AG04449 (cell line): ENCODE measurements at places on chromosomes 11 and 22.

DNA sequence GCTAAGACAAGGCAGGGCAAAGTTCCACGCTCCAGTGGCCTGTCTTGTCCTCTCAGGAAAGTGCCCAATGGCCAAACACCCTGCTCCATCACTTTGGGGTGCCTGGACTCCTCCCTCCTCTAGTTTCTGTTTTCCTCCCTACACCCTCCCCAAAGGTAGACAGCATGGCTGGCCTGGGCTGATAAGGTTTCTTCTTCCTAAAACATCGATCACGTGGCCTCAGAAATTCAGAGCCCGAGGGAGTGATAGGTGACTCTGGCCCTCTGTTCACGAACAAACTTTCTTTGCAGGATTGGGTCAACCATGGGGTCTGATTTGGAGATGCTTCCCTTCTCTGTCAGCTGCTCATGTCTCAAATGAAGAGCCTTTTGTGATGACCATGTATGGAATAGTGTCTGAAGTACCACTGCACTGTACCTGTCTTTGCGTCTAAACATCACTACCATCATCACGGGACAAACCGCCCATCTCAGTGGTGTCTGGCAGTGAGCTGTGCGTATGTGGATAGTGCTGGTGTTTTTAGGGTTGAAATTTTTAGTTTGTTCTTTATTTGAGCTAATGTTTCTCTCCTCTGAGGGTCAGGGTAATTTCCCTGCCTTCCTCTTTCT, 6.1 kb downstream of the MICAL2 start:
- DNase-seq: no peak

GRCh38 chr22:48950151-48950915, 877.3 kb downstream of the BRD1 start:
- no peak for DNase-seq

DNA sequence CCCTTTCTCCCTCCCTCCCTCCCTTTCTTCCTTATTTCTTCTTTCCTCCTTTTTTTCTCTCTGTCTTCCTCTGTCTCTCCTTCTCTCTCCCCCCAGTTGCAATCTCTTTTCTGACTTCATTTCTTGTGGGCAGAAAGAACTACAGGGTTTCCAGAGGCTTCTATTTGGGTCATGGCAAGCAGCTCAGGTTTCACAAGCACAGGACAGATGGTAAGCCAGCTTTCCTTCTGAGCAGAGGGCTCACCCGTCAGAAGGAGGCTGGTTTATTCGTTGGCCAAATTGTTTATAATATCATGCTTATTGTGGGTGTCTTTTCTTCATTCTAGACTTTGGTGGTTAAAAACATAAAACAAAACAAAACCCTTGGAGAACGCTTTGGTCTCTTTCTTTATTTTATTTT, 58.9 kb upstream of the CLMP start:
- no peak for DNase-seq

GRCh38 chr22:38176170-38176741, 5.4 kb downstream of the PLA2G6 start:
- DNase-seq: peak; percentile 41

DNA sequence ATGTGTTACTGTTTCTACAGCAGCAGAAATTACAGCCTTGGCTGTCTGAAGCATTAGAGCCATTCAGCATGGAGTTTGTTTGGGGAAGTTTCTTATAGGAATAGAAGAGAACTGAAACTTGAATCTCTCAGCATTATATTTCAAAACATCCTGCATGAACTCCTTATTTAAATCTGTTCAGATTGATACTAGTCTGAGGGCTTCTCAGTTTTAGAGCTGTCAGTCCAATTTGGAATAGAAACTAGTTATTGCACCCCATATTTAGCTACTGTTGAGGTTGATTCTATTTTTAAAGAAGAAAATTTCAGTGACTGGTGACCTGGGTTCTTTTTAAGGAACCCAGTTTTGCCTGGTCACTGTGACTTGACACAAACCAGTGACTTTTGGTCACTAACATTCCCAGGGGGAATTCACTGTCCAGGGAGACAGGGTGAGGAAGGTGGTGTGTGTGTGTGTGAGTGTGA, 126.0 kb upstream of the TTC12 start:
- DNase-seq: no peak

DNA sequence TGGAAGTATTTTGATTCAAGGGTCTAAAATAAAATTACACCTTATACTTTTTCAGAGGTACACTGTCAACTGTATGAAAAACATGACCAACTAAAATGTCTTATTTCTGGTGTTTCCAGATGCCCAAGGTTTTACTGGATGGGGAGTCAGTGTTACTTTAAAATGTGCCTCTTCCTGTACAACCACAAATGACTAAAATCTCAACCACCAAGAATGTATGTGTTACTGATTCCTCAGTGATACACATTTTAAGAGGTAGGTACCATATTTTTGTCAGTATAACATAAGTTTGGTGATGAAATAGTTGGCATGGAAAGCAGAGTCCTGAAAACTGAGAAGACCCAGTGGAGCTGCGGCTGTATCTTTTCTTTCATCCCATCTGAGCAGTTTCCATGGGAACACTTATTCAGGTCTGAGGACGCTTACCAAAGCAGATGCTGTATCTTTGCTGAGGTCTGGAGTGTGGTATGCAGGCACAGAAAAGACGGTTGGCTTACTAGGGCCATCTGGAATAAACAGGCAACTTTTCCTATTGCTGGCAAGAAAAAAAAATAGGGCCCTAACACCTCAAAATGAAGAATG, 21.2 kb upstream of the TP53AIP1 start:
- no peak for DNase-seq

GRCh38 chr22:36236388-36237319, 2.7 kb downstream of the APOL2 start:
- DNase-seq: no peak

DNA sequence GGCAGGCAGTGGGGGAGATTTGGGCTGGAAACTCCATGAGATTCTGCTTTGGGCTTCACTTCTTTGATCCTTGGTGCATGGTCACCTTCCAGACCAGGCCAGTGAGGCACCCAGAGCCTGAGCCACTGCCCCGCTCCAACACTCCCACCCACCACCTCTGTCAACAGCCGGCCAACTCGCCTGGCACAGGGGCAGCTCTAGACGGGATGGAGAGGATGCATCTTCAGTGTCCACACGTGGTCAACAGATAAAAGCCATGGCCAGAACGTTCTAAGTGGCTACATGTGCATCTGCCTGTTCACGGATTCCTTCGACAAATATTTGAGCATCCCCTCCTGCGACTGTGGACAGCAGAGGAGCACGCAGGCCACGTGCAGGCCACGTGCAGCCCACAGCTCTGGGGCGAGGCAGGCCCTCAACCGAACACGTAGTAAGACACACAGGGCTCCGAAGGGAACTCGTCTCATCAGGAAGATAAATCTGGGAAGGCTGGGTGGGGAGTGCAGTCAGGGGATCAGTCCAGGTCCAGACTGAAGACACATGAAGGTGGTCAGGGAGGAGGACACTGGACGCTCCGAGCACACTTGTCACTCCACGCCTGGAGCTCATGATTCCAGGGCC, 1.2 kb downstream of the LRRC56 start:
- no peak for DNase-seq

- no peak for DNase-seq
Measured at GRCh38 chr11:19864141-19865140, 151.8 kb downstream of the NAV2 start.

DNA sequence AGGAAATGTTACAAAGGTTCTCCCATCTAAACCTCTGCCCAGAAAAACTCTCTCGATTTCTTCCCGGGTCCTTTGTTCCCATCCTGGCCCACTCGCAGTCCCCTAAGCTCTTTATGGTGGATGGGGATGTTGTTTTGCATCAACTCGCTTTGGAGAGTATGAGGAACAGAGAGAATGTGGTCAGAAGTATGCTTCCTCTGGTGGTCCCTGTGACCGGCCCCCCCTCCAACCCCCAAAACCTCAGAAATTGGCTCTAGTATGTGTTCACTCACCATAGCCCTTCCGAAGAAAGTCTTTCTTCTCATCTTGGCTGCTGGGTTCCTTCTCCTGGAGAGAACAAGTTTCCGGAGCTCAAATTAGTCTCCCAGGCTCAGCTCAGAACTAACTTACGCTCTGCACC, 54.4 kb downstream of the GRAMD1B start:
- no peak for DNase-seq

DNA sequence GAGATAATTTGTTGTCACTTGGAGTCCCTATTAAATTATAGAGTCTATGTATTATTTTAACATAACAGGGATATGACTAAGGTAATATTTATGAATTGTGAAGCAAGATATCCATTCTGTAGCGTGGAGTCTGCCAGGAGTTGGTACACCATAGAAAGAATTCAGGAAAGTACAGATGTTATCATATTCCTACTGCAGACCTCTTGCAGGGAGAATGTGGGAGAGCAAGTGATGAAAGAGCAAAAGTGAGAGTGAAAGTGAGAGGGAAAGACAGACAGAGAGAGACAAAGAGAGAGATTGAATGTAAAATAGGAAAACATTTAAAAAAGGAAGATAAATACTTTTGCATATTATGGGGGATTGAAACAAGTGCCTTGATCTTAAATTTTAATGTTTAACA, 468.8 kb downstream of the CNTN5 start:
- DNase-seq: no peak

DNA sequence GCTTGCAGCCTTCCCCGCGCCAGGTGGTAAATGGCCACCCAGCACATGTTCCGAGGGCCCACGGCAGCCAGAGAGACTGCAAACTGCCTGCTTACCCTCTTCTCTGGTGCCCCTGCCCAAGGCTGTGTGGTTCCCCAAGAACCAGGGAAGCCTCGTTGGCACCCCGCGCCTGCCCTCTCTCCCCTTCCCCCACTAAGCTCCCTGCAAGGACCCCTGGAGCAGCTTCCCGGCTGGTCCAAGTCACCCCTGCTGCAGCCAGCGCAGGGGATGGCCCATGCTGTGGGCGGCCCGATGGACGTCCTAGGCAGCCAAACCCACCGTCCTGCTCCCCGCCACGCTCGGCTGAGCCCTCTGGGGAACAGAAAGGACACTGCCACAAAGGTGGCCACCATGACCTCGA, 30.2 kb downstream of the MACROD1 start:
- no peak for DNase-seq

GRCh38 chr11:111540114-111540936, at the start of gene LAYN:
Gene LAYN, plus strand, starts transcription at chr11:111540720. Its CDS starts 124 bp downstream, at chr11:111540844.
- no peak for DNase-seq

DNA sequence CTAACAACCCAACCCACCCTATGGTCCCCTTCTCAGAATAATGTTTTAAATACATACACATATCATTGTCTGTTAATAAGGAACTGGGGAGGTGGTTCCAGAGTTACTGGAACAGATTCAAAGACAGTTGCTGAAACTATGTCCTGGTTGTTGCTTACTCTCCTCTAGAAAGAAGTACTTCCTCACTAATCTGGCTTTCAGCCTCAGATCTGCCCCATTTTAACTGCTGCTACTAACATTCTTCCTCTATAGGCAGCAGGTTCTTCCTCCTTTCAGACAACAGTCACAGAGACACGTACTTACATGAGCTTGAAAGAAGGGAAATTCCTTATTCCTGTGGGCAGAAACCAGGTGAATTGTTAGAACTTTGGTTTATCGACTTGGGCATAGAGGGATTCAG, 8.1 kb upstream of the NEU3 start:
- DNase-seq: no peak

DNA sequence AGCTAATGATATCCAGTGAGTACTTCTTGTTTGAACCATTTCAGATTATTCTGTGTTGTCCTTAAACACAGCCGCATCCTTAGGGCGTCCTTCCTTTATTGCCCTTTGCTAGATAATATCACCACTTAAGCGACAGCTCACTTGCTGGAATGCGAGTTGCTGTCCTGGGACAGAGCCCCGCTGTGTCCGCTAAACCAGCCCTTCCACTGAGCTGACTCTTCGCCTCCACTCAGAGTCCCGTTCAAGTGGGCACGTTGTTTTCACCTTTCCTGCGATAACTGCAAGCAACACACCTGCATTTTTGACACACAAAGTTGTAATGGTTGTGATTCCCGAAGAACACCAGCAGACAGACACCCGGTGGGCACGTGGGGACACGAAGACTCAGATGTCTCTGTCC, 140.0 kb downstream of the TBC1D22A start:
- no peak for DNase-seq

- no peak for DNase-seq
Measured at GRCh38 chr22:44537467-44537866, 39.4 kb upstream of the RTL6 start.

- DNase-seq: no peak
Measured at GRCh38 chr11:15886866-15887265, 469.5 kb downstream of the SOX6 start.

DNA sequence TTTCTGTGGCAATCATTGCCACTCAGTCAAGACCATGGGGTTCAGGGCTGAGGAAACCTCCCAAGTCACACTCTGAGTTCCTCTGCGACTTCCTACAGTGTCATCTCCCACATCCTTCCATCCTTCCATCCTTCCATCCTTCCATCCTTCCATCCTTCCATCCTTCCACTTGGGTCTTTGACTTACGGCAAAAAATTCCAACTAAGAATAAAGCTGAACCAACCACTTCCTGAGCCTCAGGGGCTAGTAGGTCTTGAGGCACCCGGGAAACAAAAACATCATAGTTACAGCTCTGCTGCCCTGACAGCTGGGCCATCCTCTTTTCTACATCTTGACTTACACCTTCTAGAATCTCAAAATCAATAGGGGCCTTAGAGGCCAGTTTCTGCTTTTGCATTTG, 32.1 kb downstream of the EHF start:
- DNase-seq: no peak

- DNase-seq: no peak
Measured at GRCh38 chr11:14315130-14315529, 43.9 kb downstream of the RRAS2 start.

GRCh38 chr11:118411530-118411929, 10.1 kb downstream of the ATP5MG start:
- no peak for DNase-seq

- DNase-seq: no peak
Measured at GRCh38 chr22:36303874-36304273, 50.9 kb downstream of the APOL1 start.

GRCh38 chr22:21909871-21910270, 42.4 kb upstream of the MAPK1 start:
- no peak for DNase-seq

DNA sequence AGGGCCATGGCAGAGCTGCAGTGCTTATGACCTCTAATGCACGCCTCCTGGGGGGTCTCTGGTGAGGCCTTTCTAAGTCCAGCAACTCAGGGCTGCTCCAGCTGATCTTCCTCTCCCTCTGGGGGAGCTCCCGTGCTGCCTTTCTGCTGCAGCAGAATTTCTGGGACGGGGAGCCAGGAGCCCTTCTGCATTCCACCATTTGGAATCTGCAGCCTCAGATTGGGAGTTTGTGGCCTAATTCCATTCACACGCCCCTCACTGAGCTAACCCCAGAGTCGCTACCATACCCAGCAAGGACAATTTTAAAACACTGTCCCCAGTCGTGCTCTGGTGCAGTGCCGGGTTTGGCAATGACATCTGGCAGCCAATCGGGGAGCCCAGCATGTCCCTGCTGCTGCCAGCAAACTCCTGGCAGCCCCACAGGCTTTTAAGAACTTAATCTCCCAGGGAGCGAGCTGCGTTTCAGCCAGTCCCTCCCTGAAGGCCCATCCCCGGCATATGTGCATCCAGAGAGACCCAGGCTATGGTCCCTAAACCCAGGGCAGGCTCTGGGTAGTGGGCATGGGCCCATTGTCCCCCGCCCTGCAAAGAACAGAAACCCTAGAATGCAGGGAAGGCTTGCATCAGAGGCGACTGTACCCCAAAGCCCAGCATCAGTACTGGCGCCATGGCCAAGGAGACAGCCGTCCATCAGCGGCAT, 4.7 kb downstream of the SHANK2 start:
- no peak for DNase-seq
